ENCODE measurements at places on chromosomes 1 and 21.

DNA sequence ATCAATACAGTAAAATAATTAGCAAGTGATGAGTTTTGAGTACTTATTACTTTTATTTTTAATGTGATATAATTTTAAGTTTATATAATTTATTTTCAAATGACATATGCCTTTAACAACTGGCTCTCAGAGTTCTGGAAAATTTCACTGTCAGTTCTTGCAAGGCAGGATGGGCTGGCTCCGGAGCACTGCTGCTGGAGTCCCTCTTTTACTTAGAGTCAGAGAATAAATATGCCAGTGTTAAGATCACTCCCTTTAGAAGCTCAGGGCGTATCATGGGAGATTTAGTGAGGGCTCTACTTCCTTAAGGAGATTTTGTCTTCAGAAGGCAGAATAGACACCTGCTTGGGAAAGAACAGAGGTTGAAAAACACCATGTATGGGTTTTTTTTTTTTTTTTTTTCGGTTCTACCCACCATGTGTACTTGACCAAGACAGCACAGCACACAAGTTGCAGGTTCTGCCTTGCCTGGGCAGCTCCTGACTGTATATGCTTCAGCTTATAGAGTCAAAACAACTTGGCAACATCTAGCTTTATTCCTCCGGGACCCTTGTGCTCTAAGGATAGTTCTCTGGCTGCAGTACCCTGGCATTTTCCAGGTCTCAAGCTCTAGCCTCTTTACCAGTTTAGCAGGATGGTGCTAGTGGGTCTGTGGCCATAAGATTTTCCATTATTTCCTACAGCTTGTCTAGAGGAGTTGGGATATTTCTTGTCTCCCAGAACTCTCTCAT, 29.7 kb upstream of the FMOD start:
- no peak for DNase-seq

GRCh38 chr1:31010086-31010989, 55.2 kb downstream of the PUM1 start:
- DNase-seq, result no peak

DNA sequence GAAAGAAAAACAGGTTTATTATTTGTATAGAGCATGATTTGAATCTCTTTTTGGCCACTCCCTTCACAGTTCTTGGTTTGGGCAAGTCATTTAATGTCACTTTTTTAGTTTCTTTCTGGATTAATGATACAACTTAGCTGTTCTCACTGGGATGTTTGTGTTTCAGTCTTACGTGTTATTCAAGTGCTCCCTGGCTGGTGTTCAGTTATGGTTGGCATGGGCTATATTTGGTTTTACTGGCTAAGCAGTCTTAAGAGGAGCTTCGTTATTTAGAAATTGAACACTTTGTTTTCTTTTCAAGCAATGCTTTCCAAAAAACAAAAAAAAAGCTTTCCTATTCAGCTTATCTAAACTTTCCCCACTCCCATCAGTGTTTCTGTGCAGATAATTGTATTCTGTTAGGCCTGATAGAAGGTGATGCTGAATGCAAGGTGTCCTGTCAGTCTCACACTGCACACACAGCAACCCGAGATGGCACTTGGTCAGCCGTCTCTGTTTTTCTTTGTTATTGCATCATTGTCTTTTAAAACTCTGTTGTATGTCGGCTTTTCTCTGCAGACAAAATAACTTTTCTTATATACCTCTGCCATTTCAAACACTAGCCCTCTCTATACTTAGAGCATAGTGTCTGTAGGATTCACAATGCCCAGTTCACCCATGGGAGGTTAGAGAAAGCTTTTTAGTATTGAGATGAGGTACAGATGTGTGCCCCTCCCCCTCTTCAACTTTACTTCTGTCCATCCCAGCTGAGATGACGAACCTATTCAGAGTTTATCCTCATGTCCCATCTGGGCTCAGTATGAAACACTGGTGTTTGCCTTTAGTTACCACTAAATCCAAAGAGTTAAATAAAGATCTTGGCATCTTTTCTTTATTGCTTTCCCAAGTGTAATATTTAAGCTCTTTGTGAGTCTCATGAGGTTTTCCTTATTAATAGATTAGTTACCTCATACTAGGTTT, 80.2 kb downstream of the VPS13D start:
- DNase-seq, result no peak

DNA sequence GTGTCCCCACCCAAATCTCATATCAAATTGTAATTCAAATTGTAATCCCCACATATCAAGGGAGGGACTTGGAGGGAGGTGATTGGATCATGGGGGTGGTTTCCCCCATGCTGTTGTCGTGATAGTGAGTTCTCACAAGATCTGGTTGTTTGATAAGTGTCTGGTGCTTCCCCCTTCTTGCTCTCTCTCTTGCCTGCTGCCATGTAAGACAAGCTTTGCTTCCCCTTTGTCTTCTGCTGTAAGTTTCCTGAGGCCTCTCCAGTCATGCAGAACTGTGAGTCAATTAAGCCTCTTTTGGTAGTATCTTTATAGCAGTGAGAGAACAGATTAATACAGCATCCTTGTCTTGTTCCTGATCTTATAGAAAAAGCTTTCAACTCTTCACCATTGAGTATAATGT, 6.5 kb upstream of the LRRC39 start:
- DNase-seq, result no peak

DNA sequence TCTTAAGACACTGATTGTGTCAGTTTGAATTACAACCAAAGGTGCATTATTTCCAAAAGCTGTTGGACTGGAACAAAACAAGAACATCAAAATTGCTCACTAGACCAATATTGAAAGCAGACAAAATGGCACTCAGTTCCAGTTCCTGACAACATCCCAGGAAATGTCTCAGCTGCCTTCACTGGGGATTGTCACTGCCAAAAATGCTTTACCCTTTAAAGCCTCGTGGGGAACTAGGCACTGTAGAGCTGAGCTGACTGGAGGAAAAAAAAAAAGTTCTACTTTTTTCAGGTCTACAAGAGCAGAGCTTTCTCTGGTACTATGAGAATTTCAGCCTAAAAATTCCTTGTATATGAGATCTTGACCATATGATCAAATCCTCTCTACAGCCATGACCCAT, 21.9 kb downstream of the GPR52 start:
- DNase-seq, result no peak

GRCh38 chr1:25355841-25356395, 17.8 kb downstream of the TMEM50A start:
- DNase-seq, result no peak

- no peak for DNase-seq
Measured at GRCh38 chr1:37433171-37433570, 41.2 kb upstream of the ZC3H12A start.

DNA sequence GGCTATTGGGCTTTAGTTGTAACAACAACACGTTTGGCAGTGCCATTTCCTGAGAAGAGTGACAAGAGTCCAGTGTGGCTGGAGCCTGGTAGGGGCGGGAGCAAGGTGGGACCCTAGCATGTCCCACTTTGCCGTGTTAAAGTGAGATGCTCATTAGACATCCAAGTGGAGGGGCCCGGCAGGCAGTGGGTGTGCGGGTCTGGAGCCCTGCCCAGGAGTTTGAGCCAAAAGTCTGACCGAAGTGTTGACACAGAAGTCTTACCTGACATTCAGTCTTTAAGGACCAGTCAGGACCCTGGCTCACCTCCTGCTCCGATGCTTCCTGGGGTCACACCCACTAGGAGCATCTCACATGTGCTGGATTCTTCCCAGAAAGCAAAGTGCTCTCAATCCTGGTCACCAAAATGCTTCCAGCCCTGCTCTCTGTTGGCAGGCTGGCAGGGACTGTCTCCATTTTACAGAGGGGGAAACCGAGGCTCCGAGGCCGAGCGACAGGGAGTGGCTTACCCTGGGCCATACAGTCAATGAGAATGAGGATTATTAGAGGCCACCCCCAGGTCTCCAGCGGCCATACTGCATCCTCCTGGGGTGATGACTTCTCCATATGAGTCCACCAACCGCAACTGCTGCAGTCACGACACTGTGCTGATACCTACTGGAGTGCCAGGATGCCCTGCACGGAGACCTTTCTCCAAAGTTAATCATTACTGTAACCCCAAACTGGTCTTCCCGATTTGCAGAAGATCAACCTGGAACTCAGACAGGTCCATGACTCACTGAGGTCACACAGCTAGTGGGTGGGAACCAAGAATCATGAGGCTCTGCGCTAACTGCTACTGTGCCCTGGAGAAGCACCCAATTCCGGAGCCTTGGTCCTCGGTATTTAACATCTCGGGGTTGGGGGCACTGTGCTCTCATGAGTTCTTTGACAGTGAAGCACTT, 112.7 kb downstream of the PRDM2 start:
- DNase-seq, result no peak

GRCh38 chr1:67937651-67938050, 104.4 kb upstream of the GNG12 start:
- DNase-seq, result no peak

DNA sequence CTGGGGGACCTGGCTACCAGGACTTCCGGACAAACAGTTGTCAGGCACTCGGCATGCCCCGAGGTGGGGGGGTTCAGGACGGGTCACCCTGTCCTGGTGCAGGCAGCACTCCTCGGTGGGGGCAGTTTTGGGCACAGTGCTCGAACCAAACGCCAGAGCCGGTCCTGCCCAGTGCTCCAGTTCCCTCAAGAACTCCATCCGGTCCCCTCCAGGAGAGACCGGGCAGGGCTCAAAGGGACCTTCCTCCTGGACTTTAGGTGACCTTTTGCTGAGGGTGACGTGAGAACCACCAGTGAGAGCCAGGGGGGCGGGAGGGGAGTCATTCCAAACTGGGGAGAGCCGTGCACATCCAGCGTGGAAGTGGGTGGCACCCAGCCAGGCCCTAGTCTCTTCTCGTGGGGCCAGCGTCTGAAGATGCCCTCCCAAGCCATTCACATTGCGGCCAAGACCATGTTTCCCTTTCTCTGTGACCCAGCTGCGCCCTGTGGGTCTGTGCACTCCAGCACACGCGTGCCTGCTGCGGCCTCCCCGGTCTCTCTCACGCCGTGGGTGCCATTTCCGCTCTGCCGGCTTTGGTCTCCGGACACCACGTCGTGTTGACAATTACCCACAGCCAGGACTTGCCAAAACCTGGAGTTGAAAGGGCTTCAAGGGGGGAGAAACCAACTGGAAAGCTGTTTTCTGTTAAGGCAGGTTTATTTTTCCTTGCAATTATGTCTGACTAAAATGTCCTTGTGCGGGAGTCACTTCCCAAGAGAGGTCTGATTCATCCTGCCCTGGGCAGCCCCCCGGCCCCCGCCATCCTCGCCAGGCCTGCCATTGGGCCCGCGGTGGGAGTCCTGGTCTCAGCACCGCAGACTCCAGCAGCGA, 178.8 kb upstream of the ARHGEF16 start:
- DNase-seq, result no peak

DNA sequence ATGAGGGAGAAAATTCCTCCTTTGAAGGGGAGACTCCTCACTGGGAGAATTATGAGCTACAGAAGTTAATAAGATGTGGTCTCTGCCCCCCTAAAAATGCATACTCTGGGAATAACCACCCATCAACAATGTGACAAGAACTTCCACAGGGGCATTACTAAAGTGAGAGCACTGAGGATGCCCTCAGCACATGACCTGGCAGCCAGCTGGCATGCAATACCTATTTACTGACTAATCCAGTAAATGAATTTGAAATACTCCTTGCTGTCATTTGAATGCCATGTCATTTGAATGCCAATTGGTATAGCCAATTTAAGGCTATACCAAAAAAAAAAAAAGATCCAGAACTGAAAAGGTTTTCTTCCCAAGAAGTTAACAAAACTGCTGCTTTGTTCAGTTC, 30.8 kb downstream of the PLPP3 start:
- DNase-seq, result no peak

- DNase-seq, result no peak
Measured at GRCh38 chr1:170910273-170910672, 25.1 kb upstream of the MROH9 start.

DNA sequence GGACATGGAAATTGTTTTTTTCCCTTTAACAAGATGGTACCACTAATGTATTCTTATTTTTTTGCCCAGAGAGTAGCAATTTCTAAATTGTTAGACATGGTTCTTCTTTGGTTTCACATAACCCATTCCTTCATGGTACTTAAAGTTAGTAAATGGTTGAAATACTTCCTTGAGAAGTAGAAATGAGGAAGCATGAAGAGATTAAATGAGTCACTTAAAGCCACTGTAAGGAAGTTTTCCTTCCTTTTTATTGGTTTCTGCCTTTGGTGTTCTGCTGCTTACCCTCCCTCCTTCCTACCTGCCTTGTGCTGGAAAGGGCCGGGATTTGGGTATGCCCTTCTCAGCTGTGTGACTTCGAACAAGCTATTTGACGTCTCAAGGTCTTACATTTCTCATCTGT, 101.0 kb downstream of the KIF26B start:
- no peak for DNase-seq

DNA sequence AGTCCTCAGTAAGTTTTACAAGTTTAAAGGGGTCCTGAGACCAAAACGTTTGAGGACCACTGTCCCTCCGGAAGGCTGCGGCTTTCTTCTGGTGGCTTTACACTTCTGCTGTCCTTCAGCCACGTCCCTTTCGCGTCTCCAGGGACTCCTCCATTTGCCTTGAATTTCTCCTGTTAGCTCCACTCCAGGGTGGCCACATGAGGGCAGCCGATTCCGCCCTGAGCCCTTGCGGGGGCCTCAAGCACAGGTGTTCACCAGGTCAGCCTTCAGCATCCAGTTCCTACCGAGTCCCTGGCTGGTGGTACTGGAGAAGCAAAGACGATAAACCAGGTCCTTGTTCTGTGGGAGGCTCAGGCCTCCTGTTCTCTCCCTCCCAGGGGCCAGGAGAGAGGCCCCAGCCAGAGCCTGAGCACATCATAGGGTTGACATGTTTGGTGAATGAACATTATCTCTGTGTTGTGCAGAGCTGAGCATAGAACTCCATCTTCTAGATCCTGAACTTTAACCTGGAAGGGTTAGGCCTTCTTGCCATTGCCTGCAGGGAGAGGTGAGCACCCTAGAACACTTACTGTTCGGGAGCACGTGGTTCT, 27.4 kb upstream of the COQ8A start:
- peak; percentile 53 for DNase-seq

GRCh38 chr1:166573199-166573598, 266.1 kb upstream of the POGK start:
- DNase-seq, result no peak

DNA sequence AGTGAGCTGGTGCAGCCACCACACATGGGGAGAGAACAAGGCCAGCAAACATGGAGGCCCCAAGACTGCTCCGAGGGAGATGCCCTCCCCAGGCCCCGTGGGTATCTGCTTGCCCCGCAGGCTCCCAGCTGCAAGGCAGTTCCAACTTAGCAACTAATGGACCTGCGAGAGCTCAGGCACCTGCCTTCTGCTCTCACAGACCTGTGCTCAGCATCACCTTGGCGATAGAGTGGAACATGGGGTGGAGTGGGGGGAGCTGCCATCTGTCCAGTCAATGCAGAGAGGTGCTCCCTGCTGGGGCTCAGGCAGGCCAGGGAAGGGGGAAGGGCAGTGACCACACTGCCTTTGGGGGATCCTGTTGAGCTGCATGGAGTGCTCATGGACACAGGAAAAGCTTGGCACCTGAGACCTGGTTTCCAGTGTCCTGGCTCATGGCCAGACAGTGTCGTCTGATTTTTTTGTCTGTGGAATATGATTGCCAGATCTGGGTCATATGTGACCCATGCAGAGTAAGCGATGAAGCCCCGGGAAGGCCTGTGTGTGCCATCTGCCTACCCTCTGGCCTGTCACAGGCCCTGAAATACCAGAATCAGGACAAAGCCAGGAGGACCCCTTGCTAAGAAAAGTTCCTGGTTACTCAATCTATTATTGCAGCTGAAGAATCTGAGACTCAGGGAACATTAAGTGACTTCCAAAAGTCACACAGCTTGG, 39.9 kb upstream of the TENT5C start:
- DNase-seq, result no peak
